ENCODE measurements at places on chromosomes 5 and 9.

- no peak for DNase-seq
These were observed 7.0 kb downstream of the MSX2 start for GRCh38 chr5:174731214-174732035.

GRCh38 chr9:86713970-86714369 lies 233.3 kb downstream of the GAS1 start:
- no peak for DNase-seq

DNA sequence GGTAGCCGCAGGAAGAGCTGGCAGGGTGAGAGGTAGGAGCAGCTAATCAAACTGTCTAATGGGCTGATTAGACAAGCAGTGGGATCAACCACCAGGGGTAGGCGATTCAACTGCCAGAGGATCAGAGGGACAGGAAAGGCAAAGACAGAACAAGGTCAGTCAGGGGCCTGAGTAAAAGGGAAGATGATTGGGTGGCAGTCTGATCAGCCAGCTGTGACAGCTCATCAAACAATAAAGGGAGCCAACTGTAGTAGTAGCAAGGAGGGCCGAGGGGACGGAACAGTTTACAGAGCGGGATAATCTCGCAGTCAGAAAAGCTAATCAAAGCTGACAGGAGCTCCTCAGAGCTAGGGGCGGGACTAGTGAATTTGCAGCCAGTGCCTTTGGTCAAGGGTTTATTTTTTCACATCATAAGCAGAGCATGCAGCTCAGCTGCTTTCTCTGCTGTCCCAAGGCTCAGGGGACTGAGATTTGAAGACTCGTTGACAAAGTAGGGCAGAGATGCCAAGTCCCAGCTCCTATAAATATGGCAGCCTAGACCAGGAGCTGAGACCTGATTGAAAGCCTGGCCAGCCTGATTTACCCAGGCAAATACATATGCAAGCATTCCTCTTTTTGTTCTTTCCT lies 418.2 kb downstream of the GABRG2 start:
- no peak for DNase-seq

GRCh38 chr5:74367241-74367733 lies 273.2 kb downstream of the ENC1 start:
- no peak for DNase-seq

DNA sequence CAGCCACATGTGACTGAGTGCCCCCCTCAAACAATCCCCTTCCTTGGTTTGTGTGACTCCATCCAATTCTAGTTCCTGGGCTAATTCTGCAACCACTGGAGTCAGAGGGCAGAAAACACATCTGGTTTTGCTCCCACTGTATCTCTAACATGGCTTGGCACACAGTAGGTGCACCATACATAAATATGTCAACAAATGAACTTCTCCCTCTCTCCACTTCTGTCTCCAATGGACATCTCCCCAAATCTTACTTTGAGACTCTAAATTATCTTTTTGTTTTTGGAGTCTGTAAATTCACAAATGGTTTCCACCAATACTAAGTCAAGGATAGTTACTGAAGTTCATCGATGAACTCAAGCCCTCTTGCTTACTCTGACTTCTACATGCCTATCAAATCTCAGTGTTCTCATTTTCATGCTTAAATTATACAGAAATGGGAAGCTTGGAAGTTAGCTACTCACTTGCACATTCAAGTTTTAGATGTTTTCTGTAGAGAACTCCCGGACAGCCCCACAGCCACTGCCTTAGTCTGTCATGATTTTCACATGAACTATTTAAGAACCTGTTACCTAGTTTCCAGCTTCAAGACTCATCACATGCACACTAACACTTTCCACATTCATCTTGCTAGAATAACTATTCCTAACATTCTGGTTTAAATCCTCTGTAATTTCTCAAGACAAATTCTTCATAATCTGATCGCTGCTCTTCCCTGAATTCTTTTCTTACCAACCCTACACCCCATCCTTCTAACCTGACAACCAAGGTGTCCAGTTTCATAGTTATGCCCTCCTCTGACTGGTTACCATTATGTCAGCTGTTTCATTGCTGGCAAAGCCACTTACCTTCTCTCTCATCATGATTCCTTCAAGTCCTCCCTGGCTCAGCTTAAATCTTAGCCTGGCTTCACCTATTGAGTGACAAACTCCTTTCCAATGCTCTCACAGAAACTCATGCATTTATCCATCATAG lies 6.0 kb downstream of the RPL37 start:
- DNase-seq: no peak

GRCh38 chr9:88706193-88707113 lies 171.5 kb downstream of the NXNL2 start:
- DNase-seq: no peak

DNA sequence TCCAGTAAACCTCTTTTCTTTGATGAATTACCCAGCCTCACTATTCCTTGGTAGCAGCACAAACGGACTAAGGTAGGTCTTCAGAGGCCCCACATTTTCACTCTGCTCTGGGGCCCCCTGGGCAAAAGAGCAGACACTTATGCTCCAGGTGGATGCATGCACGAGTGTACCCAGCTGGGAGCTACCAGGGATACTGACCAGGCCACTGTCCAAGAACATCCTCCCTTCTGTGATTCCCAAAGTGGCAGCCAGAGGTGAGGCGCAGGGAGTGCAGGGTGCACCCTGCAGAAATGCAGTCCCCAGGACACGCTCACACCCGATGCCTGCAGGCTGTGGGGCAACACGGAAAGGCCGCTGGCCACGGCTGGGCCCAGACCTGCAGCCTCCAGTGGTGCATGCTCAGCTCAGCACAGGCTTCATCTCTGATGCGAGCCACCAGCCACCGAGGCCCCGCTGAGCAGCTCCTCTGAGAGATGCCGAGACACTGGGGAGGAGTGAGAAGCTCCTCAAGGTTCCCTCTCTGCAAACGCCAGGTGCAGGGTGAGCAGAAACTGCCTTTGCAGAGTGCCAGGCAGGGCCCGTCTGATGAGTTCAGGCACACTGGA lies 48.1 kb upstream of the OLFM1 start:
- no peak for DNase-seq

- DNase-seq: peak; percentile 30
These were observed 518 bp downstream of the UBE2B start for GRCh38 chr5:134371834-134372340.

- DNase-seq: no peak
These were observed 519 bp downstream of the HSPA5 start for GRCh38 chr9:125240649-125240999.

DNA sequence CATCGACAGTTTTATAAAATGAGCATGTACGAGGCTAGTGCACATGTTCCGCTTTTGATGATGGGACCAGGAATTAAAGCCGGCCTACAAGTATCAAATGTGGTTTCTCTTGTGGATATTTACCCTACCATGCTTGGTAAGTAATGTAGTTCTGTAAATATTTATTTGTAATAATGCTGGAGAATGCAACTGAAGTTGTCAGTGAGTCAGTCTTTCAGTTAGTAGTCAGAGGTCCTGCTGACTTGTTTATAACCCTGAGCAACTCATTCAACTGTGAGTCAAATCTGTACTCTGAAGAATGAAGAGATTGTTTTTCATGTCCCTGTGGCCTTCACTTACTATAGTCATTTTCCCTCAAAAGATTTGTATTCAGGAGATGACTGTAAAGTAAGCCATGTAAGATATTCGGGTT lies 28.4 kb upstream of the GPR150 start:
- DNase-seq: no peak

All from activated CD8-positive, alpha-beta memory T cell treated with anti-CD3 and anti-CD28 coated beads, Interleukin-2, amount 50 U/mL, for 4 hours (primary cell).